ENCODE measurements at places on chromosomes 1 and 21.

DNA sequence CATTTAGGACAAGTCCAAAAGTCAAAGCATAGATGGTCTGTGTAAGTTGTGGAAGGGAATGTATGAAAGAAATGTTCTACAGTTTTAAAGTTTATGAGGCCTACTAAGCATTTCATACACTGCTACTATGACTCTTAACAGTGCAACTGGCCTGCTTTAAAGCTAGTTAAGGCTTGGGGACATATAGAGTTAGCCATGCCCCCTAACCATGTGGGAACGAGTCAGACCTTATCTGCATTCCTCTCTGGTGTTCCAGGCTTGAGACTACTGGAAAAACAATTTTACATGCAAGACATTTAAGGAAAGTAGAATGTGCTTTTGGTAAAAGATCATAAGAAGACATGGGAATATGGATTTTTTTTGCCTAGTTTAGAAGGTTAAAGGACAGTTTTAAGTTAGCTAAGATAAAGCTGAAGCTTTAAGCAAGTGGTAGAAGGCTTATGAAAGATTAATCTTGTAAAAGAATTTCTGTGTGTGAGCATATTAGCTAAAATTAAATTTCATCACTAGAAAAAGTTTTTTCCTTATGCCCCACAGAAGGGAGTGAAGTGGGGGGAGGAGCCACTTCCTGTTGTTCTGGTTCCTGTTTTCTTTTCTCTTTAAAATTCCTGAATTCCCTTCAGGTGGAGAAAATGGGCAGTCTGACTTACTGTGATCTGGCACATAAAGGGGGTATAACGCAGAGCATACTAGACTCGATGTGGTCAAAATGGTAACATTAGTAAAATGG, 8.9 kb upstream of the CD48 start:
- DNase-seq: no peak

DNA sequence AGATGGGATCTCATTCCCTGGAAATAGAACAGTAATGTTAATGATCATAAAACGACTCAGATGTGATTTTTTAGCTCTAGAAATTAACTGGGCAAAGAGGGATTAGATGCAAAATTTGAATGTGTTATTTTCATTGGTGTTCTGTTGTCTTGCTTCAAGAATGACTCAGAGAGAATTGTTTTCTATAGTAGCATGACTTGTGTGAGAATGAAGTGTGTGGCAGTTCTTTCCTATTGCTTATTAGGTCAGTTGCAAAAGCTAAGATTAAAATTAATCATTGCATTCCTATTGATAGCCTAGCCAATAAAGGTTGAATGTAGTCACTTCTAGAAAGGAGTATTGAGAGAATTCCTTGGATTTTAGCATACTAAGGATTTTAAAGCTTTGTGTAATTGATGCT, 22.9 kb downstream of the SPEN start:
- DNase-seq: no peak

GRCh38 chr1:220631238-220631815, 58.8 kb upstream of the C1orf115 start:
- no peak for DNase-seq

DNA sequence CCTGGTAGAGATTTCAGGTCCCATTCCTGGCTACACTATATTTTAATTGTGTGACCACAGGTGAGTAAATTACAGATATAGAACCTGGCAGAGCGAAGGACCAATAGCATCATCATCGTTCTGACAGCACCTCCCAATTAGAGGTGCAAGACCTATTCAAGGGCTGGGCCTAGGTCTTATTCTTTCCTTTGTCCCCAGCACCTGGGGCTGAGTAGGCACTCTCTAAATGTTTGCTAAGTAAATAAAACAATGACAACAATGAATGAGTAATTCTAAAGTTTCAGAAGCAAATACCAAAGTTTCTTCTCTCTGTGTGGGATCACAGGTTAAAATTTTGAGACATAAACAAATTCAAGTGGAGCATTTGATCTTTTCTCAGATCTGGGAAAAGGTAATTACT, 32.7 kb downstream of the BEND5 start:
- DNase-seq: no peak

DNA sequence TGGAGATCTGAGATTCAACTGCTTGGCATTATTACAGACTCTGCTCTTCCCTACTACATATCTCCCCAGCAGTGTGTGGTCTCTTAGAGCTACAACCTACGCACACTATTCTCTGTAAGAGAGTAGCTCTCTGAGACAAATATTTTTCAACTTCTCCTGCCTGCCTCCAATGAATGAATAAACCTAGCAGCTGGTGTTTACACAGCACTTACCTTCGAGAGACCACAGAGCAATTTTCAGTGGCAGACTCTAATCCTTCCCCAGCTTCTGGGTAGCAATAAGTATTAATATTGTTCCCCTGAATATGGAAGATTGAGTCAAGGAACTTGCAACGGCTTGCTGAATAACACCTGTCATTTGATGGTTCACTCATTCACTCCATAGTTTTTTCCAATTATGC, 350.9 kb upstream of the SPAG17 start:
- no peak for DNase-seq

GRCh38 chr1:199945591-199945990, 81.9 kb upstream of the NR5A2 start:
- no peak for DNase-seq

GRCh38 chr1:41649396-41650027, 165.0 kb upstream of the EDN2 start:
- DNase-seq: no peak

GRCh38 chr1:24329797-24330543, 10.8 kb downstream of the GRHL3 start:
- DNase-seq: no peak

GRCh38 chr1:115529216-115529897, 112.4 kb upstream of the VANGL1 start:
- no peak for DNase-seq
